ENCODE measurements at places on chromosomes 1 and 21.

GRCh38 chr1:246365708-246366107 is 141.4 kb downstream of the SMYD3 start:
- no peak for DNase-seq

DNA sequence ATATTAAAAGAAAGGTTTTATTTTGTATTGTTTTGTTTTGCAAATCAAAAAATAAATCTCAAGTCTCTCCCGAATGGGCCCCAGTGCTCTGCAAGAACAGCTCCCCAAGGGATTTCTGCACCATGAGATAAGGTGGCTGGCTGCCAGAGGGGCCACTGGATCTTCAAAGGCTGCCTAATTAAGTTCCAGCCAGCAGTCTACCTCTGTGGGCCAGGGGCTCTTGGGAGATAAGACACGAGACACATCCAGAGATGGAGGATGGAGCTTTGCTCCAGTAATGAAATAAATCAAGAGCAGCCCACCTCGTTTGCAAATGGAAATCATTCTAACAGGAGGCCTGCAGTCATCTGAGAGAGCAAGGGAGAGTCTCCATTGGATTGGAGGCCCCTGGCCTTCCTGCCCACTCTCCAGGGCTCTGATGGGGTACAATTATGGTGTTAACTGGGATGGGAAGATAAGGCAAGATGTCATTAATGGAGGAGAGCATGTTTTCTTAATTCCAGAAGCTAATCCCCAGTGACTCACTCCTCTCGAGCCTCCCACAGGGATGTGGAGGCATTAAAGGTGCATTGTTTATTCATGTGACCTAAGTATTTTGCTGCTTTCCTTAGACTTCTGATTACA is 155.2 kb upstream of the KAZN start:
- no peak for DNase-seq

GRCh38 chr1:118201524-118201923 is 16.5 kb upstream of the SPAG17 start:
- DNase-seq, result no peak

GRCh38 chr1:42613803-42614131 is 44.5 kb upstream of the PPIH start:
- DNase-seq, result no peak

DNA sequence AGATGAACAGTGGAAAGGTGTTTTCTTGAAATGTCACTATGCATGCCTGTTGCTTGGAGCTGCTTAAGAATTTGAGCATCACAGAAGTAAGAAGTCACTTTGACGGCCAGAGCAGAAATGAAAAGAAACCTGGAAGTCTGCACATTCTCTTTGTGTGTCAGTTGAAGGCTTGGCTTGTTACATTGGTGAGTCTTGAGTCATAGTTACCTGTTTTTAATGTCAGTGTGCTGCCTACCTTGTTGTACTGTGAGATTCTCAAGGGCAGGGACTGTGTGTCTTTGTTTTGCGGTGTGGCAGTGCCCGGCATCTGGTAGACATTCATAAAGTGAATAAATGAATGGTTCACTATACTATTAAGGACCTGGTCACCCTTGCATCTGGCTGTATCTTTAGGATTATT is 9.9 kb downstream of the OTUD3 start:
- DNase-seq, result no peak

DNA sequence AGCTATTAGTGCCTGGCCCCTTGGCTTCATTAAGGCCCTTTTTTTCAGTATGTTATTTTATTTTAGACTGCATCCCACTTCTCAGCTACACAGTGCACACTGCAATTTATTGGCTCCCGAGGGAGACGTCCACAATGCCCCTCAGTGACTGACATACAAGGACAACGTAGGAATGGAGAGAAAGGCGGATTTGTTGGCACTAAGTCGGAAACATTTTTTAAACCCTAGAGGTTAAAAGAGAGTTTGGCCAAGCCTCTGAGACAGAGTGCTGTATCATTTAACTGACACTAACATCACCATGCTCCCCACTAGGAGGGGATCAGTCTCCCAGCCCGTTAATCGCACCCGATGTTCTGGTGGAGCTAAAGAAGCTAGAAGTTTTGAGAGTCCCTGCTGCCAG is 45.7 kb upstream of the FOXD3 start:
- DNase-seq, result no peak
